Karpas-422 (cell line): ENCODE measurements at places on chromosomes 11 and 22. TPM values are rescaled to one million over a fixed set of nuclear protein-coding genes. Genes with fewer than 3 reads are reported as not detected.

PRR33 gene
- not detected in 2 replicates for total RNA-seq

OVOL1 gene
- total RNA-seq: not detected in 2 replicates

EP300 gene
- 55.6 and 63.8 TPM in 2 replicates for total RNA-seq

MMP7 gene
- total RNA-seq: 0.34 TPM in 1 of 2 replicates, not detected in the other

TRIM22 gene
- total RNA-seq: 90.0 and 112 TPM in 2 replicates

HYLS1 gene
- total RNA-seq: 4.6 and 4.8 TPM in 2 replicates

CHRNA10 gene
- total RNA-seq: 1.7 and 6.0 TPM in 2 replicates

RASL10A gene
- total RNA-seq: 0.76 TPM in 1 of 2 replicates, not detected in the other

C22orf31 gene
- not detected in 2 replicates for total RNA-seq

KLHDC7B gene
- 4.5 and 9.8 TPM in 2 replicates for total RNA-seq

MIOX gene
- 0.93 and 3.9 TPM in 2 replicates for total RNA-seq

APLNR gene
- total RNA-seq: not detected in 2 replicates

GAB2 gene
- 2.6 and 2.7 TPM in 2 replicates for total RNA-seq

NPAS4 gene
- not detected in 2 replicates for total RNA-seq

OR52E8 gene
- not detected in 2 replicates for total RNA-seq

MRGPRF gene
- not detected in 2 replicates for total RNA-seq

CFAP300 gene
- total RNA-seq: not detected in 2 replicates

TRIM3 gene
- total RNA-seq: 13.3 and 20.4 TPM in 2 replicates

PAMR1 gene
- total RNA-seq: not detected in 2 replicates

FHIP1B gene
- total RNA-seq: 33.9 and 53.8 TPM in 2 replicates

TIGD3 gene
- total RNA-seq: 0.11 and 0.83 TPM in 2 replicates

SLC16A8 gene
- not detected in 2 replicates for total RNA-seq

TH gene
- not detected in 2 replicates for total RNA-seq

APOL5 gene
- total RNA-seq: not detected in 2 replicates

OVCH2 gene
- total RNA-seq: not detected in 2 replicates

XPNPEP3 gene
- 11.7 and 17.5 TPM in 2 replicates for total RNA-seq

PSMD13 gene
- total RNA-seq: 86.7 and 92.7 TPM in 2 replicates

TSKU gene
- total RNA-seq: not detected in 2 replicates

NRGN gene
- total RNA-seq: 0.97 TPM in 1 of 2 replicates, not detected in the other

OTOG gene
- not detected in 2 replicates for total RNA-seq

ANO1 gene
- not detected in 2 replicates for total RNA-seq

APOBEC3H gene
- not detected in 2 replicates for total RNA-seq

C11orf16 gene
- not detected in 2 replicates for total RNA-seq

CARD18 gene
- not detected in 2 replicates for total RNA-seq

AMOTL1 gene
- 0.04 TPM in 2 replicates for total RNA-seq

SOX6 gene
- total RNA-seq: not detected in 2 replicates

CADM1 gene
- 0.14 TPM in 1 of 2 replicates, not detected in the other for total RNA-seq

PDE3B gene
- not detected in 2 replicates for total RNA-seq

C11orf98 gene
- total RNA-seq: 83.6 and 158 TPM in 2 replicates

LDHAL6A gene
- total RNA-seq: not detected in 2 replicates

SCARF2 gene
- 0.67 and 2.2 TPM in 2 replicates for total RNA-seq

TTC36 gene
- total RNA-seq: not detected in 2 replicates
